ENCODE measurements at places on chromosomes 3 and 15. TPM values are rescaled to one million over a fixed set of nuclear protein-coding genes. Genes with fewer than 3 reads are reported as not detected.

ZKSCAN7 gene
- 1.2 TPM for total RNA-seq

GRCh38 chr3:99659032-99659431, 20.6 kb downstream of the COL8A1 start:
- no peak overlapping the region for H3K4me3 ChIP-seq
- H3K36me3 ChIP-seq = no peaks in the 10 kb centered on the region
- no peak overlapping the region for H3K27ac ChIP-seq
- H3K4me1 ChIP-seq = no peaks in the 10 kb centered on the region
- H3K27me3 ChIP-seq = no peaks in the 10 kb centered on the region

DNA sequence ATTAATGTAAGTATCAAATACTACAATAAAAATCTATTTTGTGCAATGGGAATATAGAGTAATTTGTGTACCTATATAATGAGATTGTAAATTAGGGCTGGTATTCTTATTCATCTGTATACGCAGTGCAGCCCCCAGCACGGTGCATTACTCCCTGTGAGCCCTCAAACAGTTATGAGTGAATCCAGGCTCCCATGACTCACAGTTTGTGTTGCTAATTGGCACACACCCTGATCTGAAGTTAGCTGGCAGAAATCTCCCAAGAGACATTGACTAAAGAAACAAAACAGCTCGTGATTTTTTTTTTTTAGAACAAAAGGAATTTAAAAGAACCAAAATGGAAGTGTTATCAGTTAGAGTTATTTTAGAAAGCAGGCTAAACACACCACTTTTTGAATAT, 15.7 kb downstream of the GK5 start:
- H3K4me3 ChIP-seq = no peak overlapping the region
- H3K27ac ChIP-seq = peak overlapping the region; percentile 29
- H3K36me3 ChIP-seq = no peaks in the 10 kb centered on the region

EFCAB12 gene
- total RNA-seq = 0.47 TPM

DNA sequence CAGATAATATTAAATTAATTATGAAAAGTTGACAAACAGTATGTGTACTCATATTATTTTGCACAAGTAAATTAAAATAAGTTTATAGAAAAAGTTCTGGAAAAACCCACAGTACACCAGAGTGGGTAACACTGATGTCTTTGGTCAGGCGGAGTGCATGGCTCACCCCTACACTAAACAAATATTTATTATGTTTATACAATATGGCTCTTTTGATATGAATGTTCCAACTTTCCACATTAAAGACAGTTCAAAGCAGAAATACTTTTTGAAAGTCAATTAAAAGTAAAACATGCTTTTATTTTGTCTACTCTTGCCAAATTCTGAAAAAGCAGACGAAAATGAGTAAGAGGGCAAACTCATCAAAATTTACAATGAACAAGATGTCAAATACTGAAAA, 56.2 kb upstream of the DCBLD2 start:
- no peak overlapping the region for H3K27ac ChIP-seq
- no peaks in the 10 kb centered on the region for H3K36me3 ChIP-seq
- no peak for DNase-seq
- no peaks in the 10 kb centered on the region for H3K4me1 ChIP-seq

TNFSF10 gene
- total RNA-seq = 57.2 TPM

GRCh38 chr3:129316248-129317013, 37.8 kb downstream of the HMCES start:
- DNase-seq = peak; percentile 93
- no peaks in the 10 kb centered on the region for H3K4me1 ChIP-seq
- H3K27me3 ChIP-seq = no peaks in the 10 kb centered on the region
- H3K27ac ChIP-seq = peak overlapping the region; percentile 85
- H3K36me3 ChIP-seq = no peaks in the 10 kb centered on the region

MOBP gene
- total RNA-seq = 0.56 TPM

GRCh38 chr3:51578238-51578637, 39.7 kb downstream of the RAD54L2 start:
- no peak overlapping the region for H3K4me3 ChIP-seq
- no peak for DNase-seq
- no peaks in the 10 kb centered on the region for H3K4me1 ChIP-seq
- H3K27ac ChIP-seq = no peak overlapping the region

GRCh38 chr3:181567311-181568075, 144.2 kb upstream of the SOX2 start:
- no peak for DNase-seq
- no peak overlapping the region for H3K4me3 ChIP-seq
- no peaks in the 10 kb centered on the region for H3K4me1 ChIP-seq
- H3K36me3 ChIP-seq = no peaks in the 10 kb centered on the region
- no peak overlapping the region for H3K27ac ChIP-seq

IL5RA gene
- total RNA-seq = 0.15 TPM

- H3K4me3 ChIP-seq = no peak overlapping the region
- no peak overlapping the region for H3K27ac ChIP-seq
- no peak for DNase-seq
- H3K4me1 ChIP-seq = no peaks in the 10 kb centered on the region
- H3K36me3 ChIP-seq = no peaks in the 10 kb centered on the region
Measured at GRCh38 chr3:53380306-53380705, 33.0 kb upstream of the DCP1A start.

DNA sequence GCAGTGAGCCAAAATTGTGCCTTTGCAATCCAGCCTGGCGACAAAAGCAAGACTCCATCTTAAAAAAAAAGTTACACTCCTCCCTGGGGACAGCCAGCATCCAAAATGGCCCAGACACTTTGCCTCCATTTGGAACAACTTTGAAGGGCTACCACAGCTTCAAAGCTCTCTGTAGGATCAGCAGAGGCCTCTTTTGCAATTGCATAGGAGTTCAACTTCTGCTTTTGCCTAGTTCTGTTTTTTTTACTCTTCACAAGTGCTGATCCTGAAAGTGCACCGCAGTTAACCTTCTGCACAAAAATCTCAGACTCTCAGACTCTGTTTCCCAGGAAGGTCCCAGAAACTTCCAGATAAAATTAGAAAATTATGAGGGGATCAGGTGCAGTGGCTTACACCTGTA, 25.2 kb upstream of the SLC4A7 start:
- no peak overlapping the region for H3K4me3 ChIP-seq
- H3K27me3 ChIP-seq = no peaks in the 10 kb centered on the region
- no peak for DNase-seq
- no peaks in the 10 kb centered on the region for H3K36me3 ChIP-seq
- H3K4me1 ChIP-seq = no peaks in the 10 kb centered on the region

FSD2 gene
- total RNA-seq = not detected

GRCh38 chr3:139758654-139759291, 81.0 kb upstream of the NMNAT3 start:
- no peak overlapping the region for H3K4me3 ChIP-seq
- no peaks in the 10 kb centered on the region for H3K27me3 ChIP-seq
- no peaks in the 10 kb centered on the region for H3K36me3 ChIP-seq
- no peaks in the 10 kb centered on the region for H3K4me1 ChIP-seq
- no peak overlapping the region for H3K27ac ChIP-seq

GRCh38 chr3:195209847-195210265, 61.1 kb downstream of the XXYLT1 start:
- H3K36me3 ChIP-seq = no peaks in the 10 kb centered on the region
- H3K4me3 ChIP-seq = no peak overlapping the region
- peak overlapping the region; percentile 61 for H3K27ac ChIP-seq
- no peaks in the 10 kb centered on the region for H3K4me1 ChIP-seq

RASGRF1 gene
- 0.15 TPM for total RNA-seq

- no peak for DNase-seq
- no peaks in the 10 kb centered on the region for H3K36me3 ChIP-seq
- no peak overlapping the region for H3K27ac ChIP-seq
- H3K27me3 ChIP-seq = no peaks in the 10 kb centered on the region
- no peak overlapping the region for H3K4me3 ChIP-seq
- H3K4me1 ChIP-seq = no peaks in the 10 kb centered on the region
Measured at GRCh38 chr3:12302564-12302963, 13.7 kb downstream of the PPARG start.

DNA sequence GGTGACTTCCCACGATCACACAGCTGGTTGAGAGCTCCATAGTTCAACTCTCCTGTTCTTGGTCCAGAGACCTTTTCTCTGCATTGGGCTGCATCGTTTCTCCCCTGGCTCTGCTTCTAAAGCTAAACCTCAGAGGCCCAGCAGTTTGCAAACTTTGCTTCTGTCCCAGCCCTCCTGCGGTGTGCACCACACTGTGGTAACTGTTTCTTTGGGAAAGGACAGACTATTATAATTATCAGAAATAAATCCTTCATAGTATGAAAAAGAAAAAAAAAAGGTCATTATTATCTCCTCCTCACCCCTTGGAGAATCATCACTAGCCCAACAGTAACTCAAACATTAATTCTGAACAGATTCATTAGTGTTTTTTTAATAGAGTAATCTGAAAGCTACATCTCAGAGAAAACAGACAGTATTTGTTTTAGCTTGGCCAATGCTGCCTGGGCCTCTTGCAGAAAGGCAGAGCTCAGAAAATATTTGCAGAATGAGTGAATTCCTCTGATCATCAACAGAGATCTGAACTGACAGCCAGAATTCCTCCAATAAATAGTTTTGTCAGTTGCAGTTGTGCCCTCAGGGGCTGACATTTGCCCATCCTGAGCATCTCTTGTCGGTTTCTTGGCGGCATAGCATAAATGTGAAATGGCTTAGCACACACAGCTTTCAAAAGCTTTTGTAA, 52.9 kb downstream of the BFSP2 start:
- no peaks in the 10 kb centered on the region for H3K36me3 ChIP-seq
- no peaks in the 10 kb centered on the region for H3K27me3 ChIP-seq
- DNase-seq = no peak
